ENCODE measurements at places on chromosomes 7 and 10.

DNA sequence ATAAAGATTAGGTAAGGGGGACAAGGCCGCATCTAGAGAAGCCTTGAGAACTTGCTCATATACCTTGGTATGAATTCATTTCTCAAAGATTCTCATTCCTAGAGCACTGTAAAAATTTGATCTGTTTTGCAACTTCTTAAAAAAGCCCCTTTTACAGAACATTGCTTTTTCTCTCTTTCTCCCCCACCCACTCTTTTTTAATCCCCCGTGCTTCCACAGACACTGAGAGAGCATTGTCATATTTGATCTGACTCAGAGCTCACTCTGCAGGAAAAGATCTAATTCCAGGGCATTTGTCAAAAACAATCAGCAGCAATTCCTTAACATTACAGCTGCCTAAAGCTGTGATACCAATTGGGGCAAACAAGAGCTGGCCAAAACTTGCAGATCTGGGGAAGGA lies 92.0 kb downstream of the ARHGAP22 start:
- no peak for DNase-seq

DNA sequence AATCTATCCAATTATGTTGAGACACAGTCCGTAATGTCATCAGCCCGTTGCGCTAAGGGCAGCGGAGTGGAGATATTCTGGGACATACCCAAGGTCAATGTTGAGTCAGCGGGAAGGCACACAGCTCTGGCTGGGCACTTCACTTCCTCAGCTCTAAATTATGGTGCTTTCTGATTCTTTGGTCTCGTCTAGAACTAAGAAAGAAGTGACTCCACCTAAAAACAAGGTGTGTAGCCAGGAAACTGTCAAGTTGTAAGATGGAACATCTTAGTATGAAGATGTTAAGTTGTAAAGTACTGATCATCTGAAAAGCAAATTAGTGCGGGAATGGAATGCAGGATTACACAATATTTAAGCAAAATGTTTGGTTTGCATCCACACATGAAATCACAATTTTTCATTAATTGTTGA lies 43.1 kb downstream of the BAIAP2L1 start:
- no peak for DNase-seq

- DNase-seq: no peak
Measured at GRCh38 chr7:90473814-90474213, 4.4 kb downstream of the PTTG1IP2 start.

GRCh38 chr7:47392241-47392759 lies 189.6 kb downstream of the TNS3 start:
- DNase-seq: no peak

DNA sequence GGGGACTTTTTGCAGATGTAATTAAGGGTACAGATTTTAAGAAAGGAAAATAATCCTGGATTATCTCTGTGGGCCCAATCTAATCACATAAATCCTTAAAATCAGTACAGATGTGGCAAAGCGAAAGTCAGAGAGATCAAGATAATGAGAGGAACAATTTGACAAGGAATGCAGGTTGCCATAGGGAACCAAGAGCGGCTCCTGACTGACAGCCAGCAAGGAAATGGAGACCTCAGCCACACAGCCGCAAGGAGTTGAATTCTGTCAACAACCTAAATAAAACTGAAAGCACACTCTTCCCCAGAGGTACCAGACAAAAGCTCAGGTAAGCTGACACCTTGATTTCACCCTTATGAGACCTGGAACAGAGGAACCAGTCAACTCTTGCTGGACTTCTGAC lies 3.4 kb upstream of the PNPLA8 start:
- no peak for DNase-seq

DNA sequence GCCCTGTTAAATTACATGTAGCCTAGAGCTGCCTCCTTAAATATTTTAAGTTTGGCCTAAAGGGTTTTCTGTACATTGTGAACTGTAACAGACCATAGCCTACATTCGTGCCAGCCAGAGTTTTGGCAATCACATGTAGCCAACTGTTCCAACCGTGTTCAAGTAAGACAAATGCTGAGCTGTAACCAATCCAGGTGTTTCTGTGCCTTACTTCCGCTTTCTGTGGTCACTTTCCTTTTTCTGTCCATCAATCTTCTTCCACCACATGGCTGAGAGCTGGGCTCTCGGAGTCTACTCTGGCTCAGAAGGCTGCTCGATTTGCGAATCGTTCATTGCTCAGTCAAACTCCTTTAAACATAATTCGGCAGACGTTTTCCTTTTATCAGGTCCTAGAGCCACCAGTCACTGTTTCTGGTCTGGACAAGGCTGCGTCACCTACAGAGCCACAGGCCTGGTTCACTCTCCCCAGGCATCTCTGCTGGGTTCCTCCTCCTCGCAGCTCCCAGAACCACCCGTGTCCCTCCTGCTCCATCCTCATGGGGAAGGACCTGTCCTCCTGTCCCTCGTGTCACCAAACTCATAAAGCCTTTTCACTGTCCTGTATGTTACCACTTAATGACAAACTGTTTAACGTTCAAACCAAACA lies 158.0 kb upstream of the RHEB start:
- no peak for DNase-seq

DNA sequence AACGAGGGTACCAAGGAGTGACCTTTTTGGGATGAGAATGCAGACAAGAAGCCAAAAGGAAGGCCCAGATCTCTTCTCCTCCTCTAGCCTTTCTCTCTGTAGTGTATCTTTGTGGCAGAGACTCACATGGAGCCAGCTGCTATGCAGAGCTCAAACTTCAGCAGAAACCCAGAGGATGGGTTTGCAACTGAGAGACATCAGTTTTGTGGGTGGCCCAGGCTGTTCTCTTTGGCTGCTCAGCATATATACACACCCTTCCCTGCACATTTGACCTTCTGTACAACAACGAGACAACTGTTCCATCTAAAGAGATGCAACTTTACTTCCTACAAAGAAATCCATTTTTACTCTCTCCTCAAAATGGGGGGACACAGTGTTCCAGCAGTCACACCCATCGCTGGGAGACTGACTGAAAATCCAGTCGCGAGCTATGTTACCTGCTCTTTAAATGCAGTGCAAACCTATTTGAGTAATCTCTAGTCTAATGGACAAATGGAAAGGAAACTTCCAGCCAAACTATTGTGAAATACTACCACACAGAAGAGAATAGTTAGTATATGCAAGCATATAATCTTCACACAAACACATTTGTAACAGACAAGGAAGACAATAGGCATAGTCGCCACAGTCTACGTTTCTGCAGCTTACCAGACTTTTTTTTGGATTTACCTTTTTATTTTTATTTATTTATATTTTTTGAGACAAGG lies 51.2 kb downstream of the GTF2I start:
- DNase-seq: no peak

All from activated CD4-positive, alpha-beta T cell treated with anti-CD3 and anti-CD28 coated beads for 24 hours (primary cell).